Activated T-helper 2 cell treated with anti-CD3 and anti-CD28 coated beads, Interferon-gamma antibody, Interleukin-2, Interleukin-4, amounts not matched to agents 10 μg/mL and 5 μg/mL and 100 μg/mL, durations not matched to agents 14 hours and 24 hours and 36 hours (primary cell): ENCODE measurements at places on chromosomes 16 and 17. TPM values are rescaled to one million over a fixed set of nuclear protein-coding genes. Genes with fewer than 3 reads are reported as not detected.

Gene LYZL6
- total RNA-seq: not detected in 2 replicates

Gene NQO1
- 9.0 and 9.2 TPM in 2 replicates for total RNA-seq

GRCh38 chr17:80478487-80479245 lies 2.3 kb upstream of the NPTX1 start:
- no peak for DNase-seq
- H3K27me3 ChIP-seq: peaks cover 59% of the 10 kb centered on the region
- H3K4me1 ChIP-seq: peaks cover 8% of the 10 kb centered on the region
- H3K36me3 ChIP-seq: no peaks in the 10 kb centered on the region
- H3K4me3 ChIP-seq: no peak overlapping the region
- H3K27ac ChIP-seq: no peak overlapping the region

DNA sequence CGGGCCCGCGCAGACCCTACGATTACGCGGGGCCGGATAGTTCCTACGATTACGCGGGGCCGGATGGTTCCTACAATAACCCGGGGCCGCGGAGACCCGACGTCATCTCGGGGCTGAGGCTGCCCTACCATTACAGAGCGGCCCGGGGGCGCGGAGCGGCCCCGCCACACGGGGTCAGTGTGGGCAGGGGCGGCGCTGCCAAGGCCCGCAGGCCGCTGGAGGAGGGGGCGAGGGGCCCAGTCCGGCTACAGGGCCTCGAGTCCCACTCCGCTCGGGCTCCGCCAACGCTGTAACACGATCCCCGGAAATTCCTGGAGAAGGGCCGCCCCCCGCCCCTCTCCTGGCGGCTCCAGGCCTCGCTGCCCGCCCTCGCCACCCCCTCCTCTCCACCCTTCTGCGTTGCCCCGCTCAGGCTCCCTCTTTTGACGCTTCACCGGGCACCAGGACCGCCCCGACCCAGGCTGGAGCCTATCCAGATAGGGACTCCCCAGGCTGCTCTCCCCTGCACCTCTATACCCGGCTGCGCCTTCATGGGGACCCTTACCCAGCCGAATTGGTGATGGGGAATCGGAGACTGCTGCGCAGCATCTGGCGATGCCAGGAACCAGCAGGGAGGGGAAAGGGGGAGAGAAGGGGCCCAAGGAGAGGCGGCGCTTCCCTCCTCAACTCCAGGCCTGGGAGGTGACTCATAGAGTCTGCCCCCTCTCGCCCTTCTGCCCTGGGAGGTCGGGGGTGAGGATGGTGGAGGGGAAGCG lies at the start of gene RAB34:
Gene RAB34, minus strand, starts transcription at position 291 of the 755 bp plus-strand sequence. CDS start 602 bp downstream, outside the sequence.
- no peak for DNase-seq
- peak within 1 kb of the TSS; percentile 84 for H3K27ac ChIP-seq
- peaks cover 28% of the 10 kb centered on the region for H3K4me1 ChIP-seq
- peak within 1 kb of the TSS; percentile 83 for H3K4me3 ChIP-seq
- H3K27me3 ChIP-seq: peaks cover 15% of the 10 kb centered on the region
- peaks cover 31% of the 10 kb centered on the region for H3K36me3 ChIP-seq

DNA sequence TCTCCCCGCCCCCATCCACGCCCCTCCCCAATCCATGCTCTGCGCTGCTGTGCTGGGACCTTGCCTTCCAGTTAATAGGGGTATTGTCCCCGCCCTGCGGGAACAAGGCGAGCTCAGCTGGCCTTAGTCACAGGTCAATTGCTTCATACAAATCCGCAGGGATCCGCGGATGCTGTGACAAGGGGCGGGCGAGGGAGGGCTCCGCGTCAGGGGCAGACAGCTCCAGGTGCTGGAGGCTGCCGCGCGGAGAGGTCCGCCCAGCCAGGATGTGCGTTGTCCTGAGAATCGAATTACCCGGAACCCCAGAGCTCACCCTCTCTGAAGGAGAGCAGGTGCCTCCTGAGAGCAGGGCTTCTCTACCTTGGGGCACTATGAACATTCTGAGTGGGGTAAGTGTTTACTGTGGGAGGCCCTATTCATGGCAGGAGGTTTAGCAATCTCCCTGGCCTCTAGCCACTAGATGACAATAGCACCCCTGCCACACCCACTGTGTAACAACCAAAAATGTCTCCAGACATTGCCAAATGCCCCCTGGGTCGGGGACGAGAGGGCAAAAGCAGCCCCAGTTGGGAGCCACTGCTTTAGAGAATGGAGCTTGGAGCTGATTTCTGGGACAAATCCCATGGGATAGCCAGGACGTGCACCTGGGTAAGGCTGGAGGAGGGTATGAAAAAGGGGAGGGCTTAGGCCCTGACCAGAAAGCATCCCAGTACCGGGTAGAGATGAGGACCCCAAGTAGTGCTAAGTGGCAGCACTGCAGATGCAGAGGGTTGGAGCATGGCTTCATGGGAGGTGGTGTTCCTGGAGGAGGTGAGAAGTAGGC lies 138.2 kb downstream of the CYLD start:
- no peak overlapping the region for H3K4me3 ChIP-seq
- H3K4me1 ChIP-seq: peaks cover 1% of the 10 kb centered on the region
- no peaks in the 10 kb centered on the region for H3K36me3 ChIP-seq

DNA sequence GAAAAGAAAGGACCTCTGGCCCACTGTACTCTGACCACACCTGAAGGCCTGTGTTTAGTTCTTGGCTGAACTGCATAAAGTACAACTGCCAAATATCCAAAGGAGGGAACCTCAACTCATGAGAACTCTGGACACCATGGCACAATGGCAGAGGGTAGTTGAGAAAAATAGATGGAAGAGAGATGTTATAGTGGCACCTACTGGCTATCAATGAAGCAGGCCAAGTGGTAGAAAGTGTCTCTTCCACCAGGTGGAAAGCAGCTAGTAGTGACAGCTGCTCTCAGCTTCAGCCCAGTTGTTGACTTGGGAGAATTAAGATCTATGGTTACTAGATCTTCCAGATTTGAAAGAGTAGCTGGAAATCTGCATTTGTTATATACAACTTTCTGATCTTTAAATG lies 3.2 kb downstream of the MED31 start:
- peaks cover 58% of the 10 kb centered on the region for H3K4me1 ChIP-seq
- DNase-seq: no peak
- peaks cover 62% of the 10 kb centered on the region for H3K36me3 ChIP-seq
- H3K4me3 ChIP-seq: no peak overlapping the region
- H3K27me3 ChIP-seq: peaks cover under 1% of the 10 kb centered on the region

DNA sequence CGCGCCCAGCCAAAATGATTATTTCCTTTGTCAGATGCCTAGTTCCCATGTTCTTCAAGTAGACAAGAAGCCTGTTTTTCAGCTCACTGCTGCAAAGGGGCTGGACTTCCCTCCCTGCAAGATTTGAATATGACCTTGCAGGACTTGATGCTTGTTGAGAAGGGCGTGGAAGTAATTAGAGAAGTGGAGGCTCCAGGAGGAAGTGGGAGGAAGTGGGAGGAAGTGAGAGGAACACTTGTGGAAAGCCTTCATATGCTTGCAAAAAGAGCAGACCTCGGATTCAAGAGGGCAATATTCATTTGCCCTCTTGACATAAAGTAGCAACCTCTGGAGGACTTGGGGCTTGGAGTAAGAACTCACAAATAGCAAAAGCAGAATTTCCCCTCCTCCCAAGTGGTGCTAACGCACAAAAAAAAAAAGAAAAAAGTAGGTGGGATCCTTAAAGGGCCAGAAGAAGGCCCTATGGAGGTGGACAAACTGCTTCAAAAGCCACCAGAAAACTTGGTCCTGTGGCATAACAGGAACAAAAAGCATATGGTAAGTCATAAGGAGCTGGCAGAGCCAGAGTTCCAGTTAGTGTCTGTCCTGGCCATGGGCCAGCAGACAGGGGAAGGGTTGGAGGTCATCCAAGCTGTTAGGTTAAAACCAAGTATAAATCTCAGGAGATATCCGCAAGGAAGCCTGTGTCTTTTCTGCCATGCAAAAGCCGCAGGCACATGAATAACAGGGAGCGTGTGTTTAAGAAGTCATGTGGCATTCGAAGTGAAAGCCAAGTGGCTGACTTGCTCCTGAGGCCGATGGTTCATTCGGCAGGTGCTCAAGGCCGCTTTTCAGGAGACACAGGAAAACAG lies 20.6 kb upstream of the PRKAR1A start:
- peaks cover 17% of the 10 kb centered on the region for H3K4me1 ChIP-seq
- no peak overlapping the region for H3K4me3 ChIP-seq
- H3K36me3 ChIP-seq: no peaks in the 10 kb centered on the region
- H3K27ac ChIP-seq: no peak overlapping the region
- DNase-seq: no peak

DNA sequence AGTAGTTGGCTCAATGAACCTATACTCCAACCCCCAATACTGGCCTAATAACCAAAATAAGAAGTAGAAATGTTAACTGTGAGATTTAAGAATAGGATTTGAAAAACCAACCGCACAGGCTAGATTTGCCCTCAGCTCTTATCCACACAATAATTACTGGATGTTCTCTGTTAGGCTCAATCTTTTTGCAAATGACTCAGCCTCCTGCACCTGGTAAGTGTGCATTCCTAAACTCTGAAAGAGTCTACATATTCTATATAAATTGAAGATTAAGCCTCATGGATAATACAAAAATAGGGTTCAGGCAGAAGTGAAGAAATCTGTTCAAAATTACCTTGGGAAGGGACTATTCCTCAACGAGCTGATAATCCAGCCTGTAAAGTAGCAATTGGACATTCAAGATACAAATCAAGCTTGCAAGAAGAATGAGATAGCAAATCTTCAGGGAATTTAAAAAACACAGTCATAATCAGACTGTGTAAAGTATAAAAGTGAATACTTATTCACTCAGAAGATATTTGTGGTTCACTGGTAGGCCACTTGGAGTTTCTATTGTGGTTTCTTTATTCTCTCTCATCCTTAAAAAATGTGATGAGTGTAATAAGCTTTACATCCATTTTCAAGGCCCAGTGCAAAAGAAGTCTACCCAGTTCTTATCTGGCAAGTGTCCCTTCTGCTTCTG lies 931.9 kb upstream of the SOX9 start:
- no peak overlapping the region for H3K4me3 ChIP-seq
- no peaks in the 10 kb centered on the region for H3K27me3 ChIP-seq
- no peaks in the 10 kb centered on the region for H3K36me3 ChIP-seq
- no peaks in the 10 kb centered on the region for H3K4me1 ChIP-seq
- no peak for DNase-seq

GRCh38 chr17:32590974-32591373 lies 104.2 kb downstream of the CDK5R1 start:
- H3K27me3 ChIP-seq: no peaks in the 10 kb centered on the region
- peaks cover 13% of the 10 kb centered on the region for H3K4me1 ChIP-seq
- DNase-seq: no peak
- no peak overlapping the region for H3K4me3 ChIP-seq
- no peak overlapping the region for H3K27ac ChIP-seq
- H3K36me3 ChIP-seq: no peaks in the 10 kb centered on the region

- no peak for DNase-seq
- H3K36me3 ChIP-seq: no peaks in the 10 kb centered on the region
- H3K4me1 ChIP-seq: no peaks in the 10 kb centered on the region
- no peaks in the 10 kb centered on the region for H3K27me3 ChIP-seq
Measured at GRCh38 chr16:12584488-12585233, 219.0 kb downstream of the CPPED1 start.

DNA sequence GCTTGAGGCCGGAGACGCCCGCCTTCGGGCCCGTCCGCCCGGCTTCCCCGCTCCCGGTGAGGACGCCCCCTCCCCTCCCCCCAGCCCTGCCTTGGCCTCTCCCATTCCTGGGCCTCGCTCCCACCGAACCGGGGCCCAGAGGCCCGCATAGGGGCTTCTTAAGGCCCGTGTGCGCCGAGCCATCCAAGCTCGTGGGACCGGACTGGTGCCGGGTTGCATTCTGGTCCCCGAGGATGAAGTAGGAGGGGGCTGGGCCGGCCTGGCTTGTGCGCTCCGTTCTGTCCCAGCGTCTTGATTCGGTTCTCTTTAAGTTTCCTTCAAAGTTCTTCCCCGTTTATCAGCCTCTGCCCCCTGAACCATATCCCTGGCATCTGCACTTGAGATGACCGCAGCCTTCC lies 488 bp downstream of the SENP3 start:
- DNase-seq: no peak
- peak overlapping the region; percentile 87 for H3K27ac ChIP-seq
- peaks cover 30% of the 10 kb centered on the region for H3K4me1 ChIP-seq
- peak overlapping the region; percentile 92 for H3K4me3 ChIP-seq

DNA sequence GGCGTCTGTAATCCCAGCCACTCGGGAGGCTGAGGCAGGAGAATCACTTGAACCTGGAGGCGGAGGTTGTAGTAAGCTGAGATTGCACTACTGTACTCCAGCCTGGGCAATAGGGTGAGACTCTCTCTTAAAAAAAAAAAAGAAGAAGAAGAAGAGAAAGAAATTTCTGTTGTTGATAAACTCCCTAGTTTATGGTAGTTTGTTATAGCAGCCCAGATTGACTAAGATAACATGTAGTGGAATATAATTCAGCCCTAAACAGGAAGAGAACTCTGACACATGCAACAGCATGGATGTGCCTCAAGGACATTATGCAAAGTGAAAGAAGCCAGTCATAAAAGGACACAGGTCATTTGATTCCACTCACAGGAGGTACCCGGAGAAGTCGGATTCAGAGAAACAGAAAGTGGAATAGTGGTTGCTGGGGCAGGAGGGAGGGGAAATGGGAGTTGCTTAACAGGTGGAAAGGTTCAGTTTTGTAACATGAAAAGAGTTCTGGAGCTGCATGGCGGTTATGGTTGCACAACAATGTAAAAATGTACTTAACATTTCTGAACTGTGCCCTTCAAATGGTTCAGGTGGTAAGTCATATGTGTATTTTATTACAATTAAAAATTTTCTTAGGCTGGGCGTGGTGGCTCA lies 26.0 kb upstream of the PRM1 start:
- H3K4me3 ChIP-seq: no peak overlapping the region
- H3K36me3 ChIP-seq: no peaks in the 10 kb centered on the region
- peaks cover 28% of the 10 kb centered on the region for H3K4me1 ChIP-seq
- H3K27me3 ChIP-seq: no peaks in the 10 kb centered on the region
- no peak overlapping the region for H3K27ac ChIP-seq
- DNase-seq: no peak

GRCh38 chr16:11586856-11587642 lies at the start of gene LITAF:
Gene LITAF (minus strand): TSS chr16:11586919. CDS start chr16:11556730, 30,189 bp downstream.
- peaks cover 4% of the 10 kb centered on the region for H3K27me3 ChIP-seq
- H3K36me3 ChIP-seq: peaks cover 28% of the 10 kb centered on the region
- peak; percentile 40 for DNase-seq

GRCh38 chr16:2295056-2295798 lies 27.3 kb upstream of the RNPS1 start:
- no peaks in the 10 kb centered on the region for H3K27me3 ChIP-seq
- H3K4me1 ChIP-seq: peaks cover 7% of the 10 kb centered on the region
- no peaks in the 10 kb centered on the region for H3K36me3 ChIP-seq
- no peak overlapping the region for H3K27ac ChIP-seq

DNA sequence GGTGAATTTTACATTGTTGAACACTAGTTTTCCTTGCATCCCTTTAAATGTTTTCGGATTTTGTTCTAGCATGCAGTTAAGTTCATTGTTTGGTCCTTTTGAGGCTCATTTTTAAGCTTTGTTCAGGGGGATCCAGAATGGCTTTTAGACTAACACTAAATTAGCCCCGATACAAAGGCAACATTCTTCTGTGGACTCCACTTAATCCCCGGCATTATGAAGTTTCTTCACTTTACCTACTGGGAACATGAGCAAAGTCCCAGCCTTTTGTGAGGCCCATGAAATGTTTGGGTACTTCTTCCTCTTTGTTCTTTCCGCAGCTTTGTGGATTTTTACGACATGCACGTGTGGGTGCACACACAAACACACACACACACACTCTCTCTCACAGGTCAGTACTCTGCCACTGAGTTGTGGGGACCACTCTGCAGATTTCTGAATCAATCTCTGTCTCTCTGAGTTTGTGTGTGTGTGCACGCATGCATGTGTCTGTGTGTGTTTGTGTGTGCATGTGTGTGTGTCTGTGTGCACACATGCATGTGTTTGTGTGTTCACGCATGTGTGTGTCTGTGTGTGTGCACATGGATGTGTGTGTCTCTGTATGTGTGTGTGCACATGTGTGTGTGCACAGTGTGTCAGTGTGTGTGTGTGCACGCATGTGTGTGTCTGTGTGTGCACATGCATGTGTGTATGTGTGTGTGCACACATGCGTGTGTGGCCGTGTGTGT lies 240.4 kb upstream of the TNRC6C start:
- H3K36me3 ChIP-seq: peaks cover 3% of the 10 kb centered on the region
- H3K4me3 ChIP-seq: no peak overlapping the region
- peaks cover 34% of the 10 kb centered on the region for H3K27me3 ChIP-seq
- DNase-seq: no peak
- H3K4me1 ChIP-seq: no peaks in the 10 kb centered on the region
